ENCODE measurements at places on chromosomes 4 and X.

GRCh38 chr4:74033739-74034138 is 4.8 kb downstream of the CXCL3 start:
- peak; percentile 47 for DNase-seq

- peak; percentile 28 for DNase-seq
Measured at GRCh38 chr4:117900832-117901231, 133.5 kb upstream of the NDST3 start.

GRCh38 chrX:123274796-123275195 is 90.7 kb downstream of the GRIA3 start:
- DNase-seq = no peak

DNA sequence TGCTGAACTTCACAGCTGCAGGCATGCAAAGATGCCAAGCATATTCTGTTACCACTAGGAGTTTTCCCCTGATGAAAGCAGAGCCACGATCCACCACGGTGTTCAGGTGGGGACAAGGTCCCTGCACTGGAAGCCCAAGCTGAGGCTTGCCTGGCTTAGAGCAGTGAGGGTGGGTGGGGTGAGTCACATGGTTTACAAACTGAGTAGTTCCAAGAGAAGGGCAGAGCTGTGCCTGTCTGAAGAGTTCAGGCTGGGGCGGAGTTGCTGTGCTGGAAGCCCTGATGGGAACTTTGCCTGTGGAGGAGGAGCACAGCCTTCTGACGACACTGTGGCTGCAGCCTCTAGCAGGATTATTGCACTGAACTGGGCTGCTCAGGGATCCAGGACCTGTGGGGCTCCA is 45.5 kb downstream of the FAM9B start:
- DNase-seq = peak; percentile 45

DNA sequence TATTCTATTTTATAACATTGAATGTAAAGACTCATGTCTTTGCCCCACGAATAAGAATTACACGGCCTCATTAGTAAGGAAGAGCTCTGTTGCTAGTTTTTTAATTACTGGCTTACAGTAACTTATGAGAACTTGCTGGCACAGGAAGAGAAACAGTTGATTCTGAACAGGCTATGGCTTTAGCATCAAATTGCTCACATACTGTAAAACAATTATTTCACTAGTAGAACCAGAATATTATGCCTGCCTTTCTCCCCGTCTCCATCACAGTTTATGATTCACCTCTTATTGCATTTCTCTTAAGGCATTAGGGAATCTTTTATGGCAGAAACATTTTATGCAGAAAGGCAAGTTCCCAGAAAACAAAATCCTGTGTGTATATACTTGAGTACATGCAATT is 126.1 kb downstream of the SPRY1 start:
- DNase-seq = no peak

GRCh38 chr4:5883916-5884315 is 9.0 kb downstream of the CRMP1 start:
- no peak for DNase-seq

- DNase-seq = no peak
Measured at GRCh38 chr4:142383800-142384470, 462.2 kb downstream of the INPP4B start.

- no peak for DNase-seq
Measured at GRCh38 chr4:1980561-1981041, 28.2 kb downstream of the NELFA start.

DNA sequence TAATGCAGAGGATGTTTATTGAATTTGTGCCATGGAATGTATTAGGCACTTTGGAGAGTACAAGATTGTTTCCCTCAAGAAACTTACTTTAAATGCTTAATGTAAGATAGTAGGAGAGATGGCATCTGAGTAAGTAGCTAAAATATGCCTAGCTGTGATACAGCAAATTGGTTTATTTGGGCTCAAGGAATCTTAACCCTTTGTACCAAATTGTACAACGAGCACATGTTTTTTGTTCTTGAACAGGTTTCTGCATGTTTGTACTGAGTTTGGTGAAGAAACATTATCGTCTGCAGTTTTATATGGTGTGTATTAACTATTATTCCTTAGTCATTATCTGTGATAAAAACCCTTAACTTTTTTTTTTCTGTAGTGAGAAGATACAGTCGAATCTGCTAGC is 48.6 kb downstream of the CDS1 start:
- DNase-seq = peak; percentile 50
